ENCODE measurements at places on chromosomes 3 and 15. TPM values are rescaled to one million over a fixed set of nuclear protein-coding genes. Genes with fewer than 3 reads are reported as not detected.
A peak's percentile ranks its signal among the peaks of the same experiment; 100 is the strongest.

TMEM108 gene
- total RNA-seq, result 1.0 TPM

IQCH gene
- total RNA-seq, result 1.4 TPM

CD80 gene
- not detected for total RNA-seq

CTDSPL gene
- total RNA-seq, result 6.9 TPM

ANO10 gene
- total RNA-seq, result 20.0 TPM

PLSCR5 gene
- not detected for total RNA-seq

DNA sequence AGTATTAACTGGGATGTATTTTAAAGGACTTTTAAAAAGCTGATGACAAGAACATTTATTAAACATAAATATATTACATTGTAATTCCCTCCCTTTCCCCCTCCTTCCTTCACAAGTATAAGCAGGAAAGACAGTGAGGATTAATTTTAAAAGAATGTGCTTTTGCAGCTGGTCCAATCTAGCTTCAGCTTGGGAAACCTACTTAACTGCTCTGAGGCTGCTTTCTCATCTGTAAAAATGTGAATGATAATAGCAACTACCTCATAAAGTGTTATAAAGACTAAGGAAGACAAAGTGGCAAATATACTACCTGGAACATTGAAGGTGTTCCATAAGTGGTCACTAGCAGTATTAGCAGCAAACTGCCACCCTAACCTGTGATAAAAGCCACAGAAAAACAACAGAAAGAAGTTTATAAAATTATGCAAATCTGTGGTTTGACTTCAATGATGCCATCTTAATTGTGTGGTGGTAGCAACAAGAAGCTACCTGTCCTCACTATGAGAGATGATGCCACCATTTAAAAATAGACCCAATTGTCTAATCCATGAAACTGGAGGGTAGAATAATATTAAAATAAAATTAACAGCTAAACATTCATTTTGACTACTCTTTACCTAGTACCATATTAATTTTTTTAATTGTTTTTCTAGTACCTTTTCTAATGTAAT, 20.0 kb downstream of the DHX36 start:
- DNase-seq, result no peak

- DNase-seq, result no peak
Measured at GRCh38 chr3:53193466-53194209, 32.6 kb downstream of the PRKCD start.

DNA sequence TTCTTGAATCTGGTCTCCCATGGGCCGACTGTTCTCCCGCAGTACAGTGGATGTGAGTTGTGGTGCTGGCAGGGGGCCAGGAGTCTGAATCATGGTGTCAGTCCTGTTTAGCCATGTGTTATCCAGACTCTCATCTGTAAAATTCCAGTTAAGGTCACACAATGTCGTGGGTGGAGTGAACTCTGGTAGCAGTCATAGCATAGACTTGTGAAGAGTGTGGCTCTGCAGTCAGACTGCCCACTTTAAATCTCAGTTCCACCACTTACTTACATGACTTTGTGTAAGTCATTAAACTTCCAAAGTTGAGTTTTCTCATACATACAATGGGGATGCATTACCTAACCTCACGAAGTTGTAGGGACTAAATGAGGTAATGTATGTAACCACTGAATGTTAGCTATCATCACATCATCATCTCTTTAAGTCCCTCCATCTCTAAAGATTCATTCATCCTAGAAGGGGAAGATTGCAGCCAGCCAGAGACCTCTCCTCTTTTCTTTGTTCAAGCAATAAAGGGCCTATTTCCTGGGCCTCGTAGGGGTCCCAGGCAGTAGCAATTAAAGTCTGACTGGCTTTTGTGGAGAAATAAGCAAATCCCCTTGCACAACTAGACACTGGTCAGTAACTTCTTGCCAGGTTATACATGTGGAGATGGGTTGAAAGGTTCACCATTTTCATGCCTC, 93.9 kb downstream of the PCCB start:
- DNase-seq, result peak; percentile 85

DNA sequence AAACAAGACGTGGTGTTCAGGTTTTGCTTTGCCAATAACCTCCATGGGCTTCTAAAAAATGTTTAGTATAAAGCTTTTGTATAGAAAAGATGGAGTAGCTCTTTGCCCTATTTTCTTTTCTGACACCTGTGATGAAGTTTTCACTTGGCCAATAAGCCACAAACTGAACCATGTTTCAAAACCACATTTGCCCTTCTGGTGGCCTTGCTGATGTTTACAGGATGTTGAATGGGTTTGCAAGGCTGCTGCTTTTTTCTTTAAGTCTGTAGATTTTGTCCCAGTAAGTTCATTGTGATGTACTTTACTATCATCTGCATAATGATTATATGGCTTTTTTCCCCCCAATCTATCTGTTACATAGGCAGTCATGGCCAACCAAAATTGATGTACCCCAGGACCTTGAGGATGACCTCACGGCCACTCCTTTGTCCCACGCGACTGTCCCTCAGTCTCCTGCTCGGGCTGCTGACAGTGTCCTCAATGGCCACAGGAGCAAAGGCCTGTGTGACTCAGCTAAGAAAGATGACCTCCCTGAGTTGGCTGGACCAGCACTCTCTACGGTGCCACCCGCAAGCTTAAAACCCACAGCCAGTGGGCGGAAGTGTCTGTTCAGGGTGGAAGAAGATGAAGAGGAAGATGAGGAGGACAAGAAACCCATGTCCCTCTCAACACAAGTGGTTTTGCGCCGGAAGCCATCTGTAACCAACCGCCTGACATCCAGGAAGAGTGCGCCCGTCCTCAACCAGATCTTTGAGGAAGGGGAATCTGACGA, 60.8 kb downstream of the SNRK start:
- no peak for DNase-seq

GRCh38 chr3:108907194-108907593, 46.5 kb downstream of the GUCA1C start:
- DNase-seq, result no peak

DNA sequence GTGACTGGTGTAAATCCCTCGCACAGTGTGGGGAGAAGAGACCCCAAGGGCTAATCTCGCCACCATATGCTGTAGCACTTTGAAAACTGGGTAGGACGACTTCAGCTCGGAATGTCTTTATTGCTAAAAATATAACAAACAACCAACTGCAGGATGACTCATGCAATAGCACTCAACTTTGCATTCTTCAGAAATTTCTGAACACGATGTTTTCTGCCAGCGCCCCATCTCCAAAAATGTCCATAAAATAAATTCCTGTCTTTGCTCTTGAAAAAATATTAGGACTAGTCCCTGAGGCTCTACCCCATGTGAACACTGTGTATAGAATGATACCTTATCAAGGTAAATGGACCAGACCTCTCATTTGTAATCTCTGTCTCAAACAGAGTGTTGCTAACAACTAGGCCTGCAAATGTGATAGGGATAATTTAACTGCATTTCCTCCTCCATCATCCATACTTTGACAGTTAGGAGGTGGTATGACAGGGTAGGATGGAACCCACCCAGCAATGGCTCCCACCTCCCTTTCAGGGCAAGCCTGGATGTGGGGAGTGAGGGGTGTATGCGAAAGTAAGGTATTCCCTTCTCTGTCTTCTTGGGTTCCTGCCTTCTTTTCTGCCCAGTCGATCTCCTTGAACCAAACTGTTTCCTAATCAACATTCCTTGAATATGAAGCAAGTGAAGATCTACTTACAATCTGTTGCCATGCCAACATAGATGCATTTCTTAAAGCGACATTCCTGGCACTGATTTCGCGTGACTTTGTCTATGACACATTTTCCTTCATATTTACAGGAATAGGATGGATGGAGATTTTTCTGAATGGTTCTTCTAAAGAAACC, 201.1 kb downstream of the NR1D2 start:
- DNase-seq, result peak; percentile 30

GRCh38 chr3:61864886-61865285, 303.5 kb downstream of the PTPRG start:
- no peak for DNase-seq

- no peak for DNase-seq
Measured at GRCh38 chr3:170064108-170064507, 26.3 kb downstream of the GPR160 start.

GRCh38 chr15:38860253-38860652, 295.6 kb upstream of the RASGRP1 start:
- no peak for DNase-seq

DNA sequence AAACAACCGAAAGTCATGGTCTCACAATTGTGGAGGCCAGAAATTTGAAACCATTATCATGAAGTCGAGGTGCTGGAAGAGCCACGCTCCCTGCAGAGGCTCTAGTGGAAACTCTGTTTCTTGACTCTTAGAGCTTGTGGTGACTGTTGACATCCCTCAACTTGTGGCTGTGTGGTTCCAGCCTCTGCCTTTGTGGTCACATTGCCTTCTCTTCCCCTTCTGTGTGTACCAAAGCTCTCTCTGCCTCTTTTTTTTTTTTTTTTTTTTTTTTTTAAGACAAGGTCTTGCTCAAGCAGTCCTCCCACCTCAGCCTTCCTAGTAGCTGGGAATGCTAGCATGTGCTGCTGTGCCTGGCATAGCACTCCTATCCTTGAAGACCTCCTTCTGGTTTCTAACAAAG, 48.7 kb upstream of the CRTC3 start:
- DNase-seq, result no peak
